ENCODE measurements at places on chromosomes 11 and 22. TPM values are rescaled to one million over a fixed set of nuclear protein-coding genes. Genes with fewer than 3 reads are reported as not detected.

Gene PKP3
- total RNA-seq: not detected

Gene PARVA
- total RNA-seq: not detected

Gene HEPN1
- not detected for total RNA-seq

Gene LINC01488
- not detected for total RNA-seq
